ENCODE measurements at places on chromosomes 1 and 21. TPM values are rescaled to one million over a fixed set of nuclear protein-coding genes. Genes with fewer than 3 reads are reported as not detected.

Gene MXRA8
- total RNA-seq, result 17.6 TPM

Gene FOXD3
- total RNA-seq, result 0.70 TPM

Gene FCGR3A
- total RNA-seq, result not detected

- no peak for DNase-seq
Observed at GRCh38 chr21:16811011-16811410, 701.8 kb upstream of the CXADR start.

DNA sequence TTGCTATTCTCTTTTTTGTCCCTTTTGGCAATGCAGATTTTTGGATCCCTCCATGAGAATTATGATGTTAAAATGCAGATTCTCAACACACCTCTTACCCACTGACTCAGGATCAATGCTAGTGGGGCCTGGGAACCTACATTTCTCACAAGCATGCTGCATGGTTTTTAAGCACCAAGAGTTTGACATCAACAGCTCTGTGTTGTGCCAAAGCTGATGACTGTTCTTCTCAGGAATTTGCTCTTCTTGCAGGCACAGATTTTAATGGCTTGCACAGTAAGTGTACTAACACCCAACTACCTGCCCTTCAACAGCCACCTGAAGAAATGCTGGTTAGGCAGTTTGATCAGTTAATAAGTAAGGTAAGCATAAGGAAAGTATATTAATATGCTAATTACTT lies 468.7 kb downstream of the PTBP2 start:
- no peak for DNase-seq

GRCh38 chr1:160755461-160755860 lies 16.4 kb downstream of the SLAMF7 start:
- DNase-seq, result no peak

DNA sequence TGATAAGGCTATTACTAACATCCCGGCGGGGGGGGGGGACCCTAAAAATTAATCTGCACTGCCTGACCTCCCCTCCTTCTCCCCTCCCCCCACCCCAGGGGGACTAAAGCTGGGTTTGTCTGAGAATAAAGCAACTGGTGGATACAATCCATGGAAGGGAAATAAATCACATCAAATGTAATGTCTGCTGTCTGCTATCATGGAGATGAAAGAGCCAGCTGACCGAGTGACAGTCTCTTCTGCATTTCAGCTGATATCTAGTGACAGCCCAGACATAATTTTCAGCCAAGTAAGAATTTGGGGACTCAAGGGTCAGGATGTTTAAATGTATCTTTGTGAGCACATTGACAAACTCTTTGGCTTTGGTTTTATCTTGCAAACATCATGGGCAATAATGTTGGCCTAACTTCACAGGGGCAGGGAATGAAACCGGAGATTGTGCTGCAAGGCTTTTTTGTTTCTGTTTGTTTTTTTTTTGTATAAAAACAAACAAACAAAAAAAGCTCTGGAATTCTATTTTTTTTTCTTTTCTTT lies 44.7 kb downstream of the HTR6 start:
- no peak for DNase-seq

- no peak for DNase-seq
Observed at GRCh38 chr1:198361237-198361767, 179.2 kb downstream of the ATP6V1G3 start.

- no peak for DNase-seq
Observed at GRCh38 chr1:199716729-199717128, 310.8 kb upstream of the NR5A2 start.

- DNase-seq, result no peak
Observed at GRCh38 chr1:25183126-25183980, 48.9 kb downstream of the SYF2 start.

- DNase-seq, result no peak
Observed at GRCh38 chr1:29585201-29585600, 348.9 kb downstream of the PTPRU start.

DNA sequence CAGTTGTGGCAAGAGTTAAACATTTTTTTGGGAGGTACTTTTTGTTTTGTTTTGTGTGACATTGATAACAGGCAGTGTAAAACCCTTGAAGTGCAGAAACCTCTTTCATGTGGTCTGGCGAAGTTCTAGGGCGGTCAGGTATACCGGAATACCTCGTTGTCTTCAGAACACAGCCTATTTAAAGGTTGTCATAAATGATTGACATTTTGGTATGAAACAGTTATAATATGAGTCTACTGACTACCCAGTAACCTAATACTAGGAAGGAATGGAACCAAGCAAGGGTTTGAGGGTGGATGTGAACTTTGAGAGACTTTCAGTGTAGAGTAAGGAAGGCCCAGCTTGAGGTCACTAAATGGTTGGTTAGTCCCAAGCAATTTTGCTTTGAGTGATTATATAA lies 40.5 kb downstream of the PATJ start:
- DNase-seq, result no peak
